Central memory CD4-positive, alpha-beta T cell (primary cell): ENCODE measurements at places on chromosomes 4 and X.

DNA sequence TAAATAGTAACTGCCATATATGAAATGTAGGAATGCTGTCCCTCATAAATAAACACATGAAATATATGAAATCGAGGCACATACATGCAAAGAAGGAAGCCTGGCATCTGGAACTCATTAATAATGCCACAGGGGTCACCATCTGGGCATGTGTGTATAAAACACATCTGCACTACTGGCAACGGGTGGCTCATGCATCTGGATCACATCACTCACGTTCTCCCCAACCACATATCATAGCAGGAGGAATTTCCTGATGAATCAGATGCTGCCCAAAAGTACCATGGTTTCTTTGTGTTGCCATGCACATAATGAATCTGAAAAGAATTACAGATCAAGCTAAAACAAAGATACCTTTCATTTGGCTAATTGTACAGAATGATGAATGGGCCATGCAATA, 28.6 kb downstream of the RNF175 start:
- no peak for DNase-seq

DNA sequence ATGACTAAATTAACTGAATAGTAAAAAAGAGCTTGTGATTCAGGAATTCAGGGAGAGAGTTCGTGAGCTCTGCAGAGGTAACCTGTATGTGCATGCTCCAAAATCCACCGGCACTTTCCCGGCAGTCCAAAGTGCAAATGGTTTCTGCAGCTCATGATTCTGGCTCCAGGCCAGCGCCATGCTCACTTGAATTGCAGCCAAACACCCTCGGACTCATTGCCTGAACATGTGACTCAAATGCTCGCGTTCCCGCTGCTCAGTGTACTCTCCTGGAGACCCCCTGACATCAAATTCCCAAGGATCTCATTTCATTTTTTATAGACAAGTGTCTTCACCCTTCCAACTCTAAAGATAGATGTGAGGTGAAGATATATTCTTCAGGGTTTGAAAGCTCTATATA, 44.1 kb upstream of the SH3RF1 start:
- DNase-seq = no peak

DNA sequence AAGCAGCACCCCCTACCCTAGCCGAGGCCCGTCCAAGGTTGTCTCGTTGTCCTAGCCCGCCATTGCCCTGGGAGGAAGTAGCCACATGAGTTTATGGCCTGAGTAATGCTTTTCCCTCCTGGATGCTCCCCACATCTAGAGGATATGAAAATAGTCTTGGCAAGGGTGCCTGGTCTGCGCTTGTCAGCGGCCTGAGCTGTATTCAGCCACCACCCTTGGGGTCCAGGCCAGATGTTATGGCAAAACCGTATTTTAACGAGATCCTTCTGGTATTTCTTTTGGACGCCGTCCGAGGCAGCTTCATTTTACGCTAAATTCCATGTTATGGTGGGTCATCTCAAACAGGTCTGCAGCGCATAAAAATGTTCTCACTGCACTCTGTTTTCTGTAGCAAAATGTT, 89.3 kb downstream of the GPR143 start:
- DNase-seq = no peak

DNA sequence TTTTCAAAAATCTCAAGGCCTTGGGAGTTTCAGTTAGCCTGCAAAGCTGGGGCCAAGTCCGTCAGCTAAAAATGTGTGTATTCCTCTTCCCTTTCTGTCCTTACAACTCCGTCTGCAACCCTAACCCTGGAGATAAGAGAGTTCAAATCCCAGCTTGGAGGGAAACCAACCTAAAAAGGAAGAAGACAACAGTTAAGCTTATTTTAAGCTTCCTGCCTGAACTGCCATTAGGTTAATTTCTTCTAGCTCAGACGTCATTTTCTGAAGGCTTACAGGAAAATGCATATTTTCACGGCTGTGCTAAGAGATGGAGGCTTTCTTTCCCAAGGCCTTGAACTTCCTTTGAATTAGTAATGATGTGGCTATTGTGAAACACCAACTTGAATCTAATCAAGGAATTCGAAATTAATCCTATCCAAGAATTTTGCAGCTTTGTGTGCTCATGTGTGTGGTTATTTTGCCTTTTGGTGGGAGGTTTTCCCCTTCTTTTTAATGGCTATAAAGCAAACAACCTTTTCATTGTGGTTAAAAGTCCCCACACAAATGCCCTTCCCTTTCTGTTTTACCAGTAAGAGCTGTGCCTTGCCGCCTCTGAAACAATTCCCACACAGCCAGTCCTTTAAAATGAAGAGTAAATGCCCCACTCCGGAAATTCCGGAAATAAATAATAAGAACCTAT, 103.5 kb downstream of the IRF2 start:
- DNase-seq = no peak

GRCh38 chr4:176653401-176654220, 139.1 kb downstream of the VEGFC start:
- DNase-seq = no peak

GRCh38 chr4:6900181-6900812, 9.3 kb upstream of the TBC1D14 start:
- DNase-seq = no peak
